ENCODE measurements at places on chromosomes 5 and 9.
A peak's percentile ranks its signal among the peaks of the same experiment; 100 is the strongest.

DNA sequence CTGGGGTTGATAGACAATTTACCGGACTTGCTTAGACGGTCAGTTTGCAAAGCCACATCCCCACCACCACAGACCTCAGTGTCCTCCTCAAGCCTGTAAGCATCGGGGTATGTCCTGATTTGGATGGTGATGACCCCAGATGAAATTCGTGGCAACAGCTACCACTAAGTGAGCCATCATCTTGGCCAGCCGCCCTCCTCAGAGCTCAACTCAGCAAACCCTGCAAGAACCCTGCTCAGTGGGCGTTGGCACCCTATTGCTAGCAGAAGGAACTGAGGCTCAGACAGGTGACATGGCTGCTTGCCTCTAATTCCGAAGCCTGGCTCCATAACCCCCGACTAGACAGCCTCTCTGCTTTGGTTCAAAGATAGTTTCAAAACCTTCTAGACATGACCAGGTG lies 41.4 kb upstream of the BARHL1 start:
- no peak for DNase-seq

DNA sequence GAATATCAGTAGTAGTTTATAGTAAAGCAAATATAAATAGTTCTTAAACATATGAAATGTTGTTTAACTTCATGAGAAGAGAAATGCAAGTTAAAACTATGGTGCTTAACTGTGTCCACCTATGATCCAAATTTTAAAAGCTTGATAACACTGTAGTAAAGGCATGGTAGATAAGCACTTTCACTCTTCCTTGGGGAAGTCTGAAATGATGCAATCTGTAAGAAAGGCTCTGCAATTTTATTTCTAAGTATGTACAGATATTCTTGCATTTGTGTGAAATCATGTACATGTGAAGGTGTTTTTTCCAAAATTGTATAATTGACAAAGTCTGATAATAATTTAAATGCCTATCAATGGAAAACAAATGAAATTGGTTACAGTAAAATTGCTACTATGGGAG lies 66.9 kb downstream of the SYK start:
- DNase-seq = no peak

GRCh38 chr9:136021872-136022681 lies 60.9 kb upstream of the UBAC1 start:
- DNase-seq = no peak

- no peak for DNase-seq
Measured at GRCh38 chr9:115264313-115264712, 146.4 kb upstream of the TNC start.

GRCh38 chr9:106982636-106983035 lies 119.7 kb downstream of the ZNF462 start:
- DNase-seq = no peak

DNA sequence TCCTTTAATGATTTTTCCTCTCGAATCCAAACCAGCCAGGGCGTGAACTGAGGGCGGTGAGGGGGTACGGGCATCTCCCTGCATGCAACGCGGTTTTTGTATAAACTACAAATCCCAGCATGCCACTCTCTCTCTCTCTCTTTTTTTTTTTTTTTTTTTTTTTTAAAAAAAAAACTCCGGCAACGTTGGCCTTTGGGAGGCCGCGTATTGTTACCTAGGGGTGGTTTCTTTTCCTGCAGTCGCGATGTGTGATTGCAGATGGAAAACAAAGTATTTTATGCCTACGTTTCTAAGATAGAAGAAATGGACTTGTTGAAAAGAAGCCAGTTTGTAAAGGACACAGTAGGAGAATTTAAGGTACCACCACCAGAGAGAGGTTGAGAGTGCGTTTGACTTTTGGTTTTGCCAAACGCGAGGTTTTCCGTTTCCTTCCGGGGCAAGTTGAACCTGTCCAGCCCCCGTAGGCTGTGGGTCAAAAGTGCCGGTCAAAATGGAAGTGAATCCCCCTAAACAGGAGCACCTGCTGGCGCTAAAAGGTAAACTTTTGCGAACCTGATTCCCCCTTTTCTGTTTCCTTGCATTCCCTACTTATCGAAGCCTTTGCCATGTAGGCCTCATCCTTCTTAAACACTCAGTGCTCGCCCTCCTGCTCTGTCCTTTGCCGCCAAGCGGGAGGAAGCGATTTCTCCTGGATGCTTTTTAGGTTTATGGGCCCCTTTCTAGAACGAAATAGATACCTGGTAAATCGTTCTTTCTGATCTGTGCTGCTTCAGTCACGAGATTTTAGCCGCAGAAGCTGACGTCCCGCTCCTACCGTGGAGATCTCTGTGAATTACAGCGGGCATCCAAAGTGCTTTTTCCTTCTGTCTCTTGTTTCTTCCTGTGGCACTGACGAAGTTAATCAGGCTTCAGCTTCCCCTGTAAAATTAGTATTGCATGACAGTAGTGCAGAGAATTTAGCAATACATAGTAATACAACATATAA lies at the start of the genes SHLD3 and TRAPPC13:
TSS of gene SHLD3 (plus strand) at position 457 of the 985 bp plus-strand sequence. CDS start 4,561 bp downstream, outside the sequence.
TSS of gene TRAPPC13 (plus strand) at position 457 of the 985 bp plus-strand sequence. CDS start at position 491, 34 bp downstream.
- DNase-seq = peak; percentile 78

GRCh38 chr5:178668579-178668978 lies 41.7 kb upstream of the CLK4 start:
- no peak for DNase-seq

GRCh38 chr9:107548298-107549142 lies 59.0 kb upstream of the KLF4 start:
- peak; percentile 71 for DNase-seq

DNA sequence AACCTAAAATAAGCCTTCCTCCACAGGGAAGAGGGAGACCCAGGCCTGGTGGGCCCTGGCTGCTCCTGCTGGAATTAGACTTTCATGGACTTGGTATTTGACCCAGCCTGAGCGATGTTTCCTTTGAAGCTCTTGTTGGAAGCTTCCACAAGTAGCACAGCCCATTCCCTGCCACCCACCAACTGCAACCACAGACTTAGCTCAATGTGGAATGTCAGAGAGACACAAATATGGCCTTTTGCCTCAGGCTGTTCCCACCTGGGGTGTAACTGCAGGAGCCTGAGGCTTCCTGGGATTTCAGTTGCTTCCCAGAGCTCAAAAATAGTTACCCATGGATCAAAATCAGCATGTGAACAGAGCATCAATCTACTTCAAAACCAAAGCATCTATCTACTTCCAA lies 70.3 kb upstream of the LHFPL2 start:
- peak; percentile 42 for DNase-seq

DNA sequence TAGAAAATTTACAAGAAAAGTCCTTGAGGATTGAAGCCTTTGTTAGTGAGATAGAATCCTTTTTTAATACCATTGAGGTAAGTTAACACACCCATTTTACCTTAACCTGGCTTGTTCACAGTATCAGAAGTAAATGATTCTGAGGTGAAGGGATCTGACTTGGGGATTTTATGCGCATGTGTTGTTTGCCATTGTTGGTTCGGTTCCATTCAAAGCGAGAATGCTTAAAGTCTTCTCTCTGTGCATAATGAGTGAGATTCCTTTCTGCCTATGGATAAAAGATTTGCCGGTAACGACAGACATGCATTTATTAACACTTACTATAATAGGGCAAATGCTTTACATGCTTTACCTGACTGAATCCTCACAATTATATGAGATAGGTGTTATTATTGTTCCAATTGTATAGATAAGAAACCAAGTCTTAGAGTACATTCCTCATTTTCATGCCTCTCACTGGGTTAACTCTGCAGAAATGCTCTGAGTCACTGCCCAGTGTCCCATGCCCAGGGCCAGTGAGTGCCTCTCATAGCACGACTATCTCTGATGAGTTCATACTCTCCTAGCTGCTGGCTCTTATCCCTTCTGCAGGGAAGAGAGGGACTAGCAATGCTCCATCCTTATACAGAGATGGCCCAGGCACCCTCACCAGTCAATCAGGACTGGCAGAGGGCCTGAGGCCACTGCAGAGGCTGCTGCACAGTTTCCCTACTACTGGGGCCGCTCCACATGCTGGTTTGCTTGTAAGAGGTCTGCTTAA lies 54.4 kb downstream of the CMYA5 start:
- no peak for DNase-seq

DNA sequence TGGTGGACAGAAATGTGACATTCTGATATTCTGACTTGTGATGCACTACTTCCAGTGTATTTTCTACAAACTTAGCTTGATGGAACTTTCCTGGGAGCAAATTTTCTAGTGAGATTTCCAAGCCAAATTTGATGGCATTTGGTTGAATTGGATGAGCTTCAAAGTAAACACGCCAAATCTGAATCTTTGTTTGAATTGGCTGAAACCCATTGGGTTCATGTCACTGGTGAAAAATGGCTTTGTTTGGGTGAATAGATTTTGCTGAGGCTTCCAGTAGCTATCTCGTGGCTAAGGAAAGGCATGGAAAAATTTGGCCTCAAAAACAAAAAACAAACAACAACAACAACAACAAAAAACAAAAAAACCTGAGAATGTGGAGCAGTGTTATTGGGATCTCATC lies 271.1 kb upstream of the RPS23 start:
- no peak for DNase-seq

GRCh38 chr9:82498541-82499317 lies 510.2 kb downstream of the SPATA31D1 start:
- DNase-seq = peak; percentile 69

DNA sequence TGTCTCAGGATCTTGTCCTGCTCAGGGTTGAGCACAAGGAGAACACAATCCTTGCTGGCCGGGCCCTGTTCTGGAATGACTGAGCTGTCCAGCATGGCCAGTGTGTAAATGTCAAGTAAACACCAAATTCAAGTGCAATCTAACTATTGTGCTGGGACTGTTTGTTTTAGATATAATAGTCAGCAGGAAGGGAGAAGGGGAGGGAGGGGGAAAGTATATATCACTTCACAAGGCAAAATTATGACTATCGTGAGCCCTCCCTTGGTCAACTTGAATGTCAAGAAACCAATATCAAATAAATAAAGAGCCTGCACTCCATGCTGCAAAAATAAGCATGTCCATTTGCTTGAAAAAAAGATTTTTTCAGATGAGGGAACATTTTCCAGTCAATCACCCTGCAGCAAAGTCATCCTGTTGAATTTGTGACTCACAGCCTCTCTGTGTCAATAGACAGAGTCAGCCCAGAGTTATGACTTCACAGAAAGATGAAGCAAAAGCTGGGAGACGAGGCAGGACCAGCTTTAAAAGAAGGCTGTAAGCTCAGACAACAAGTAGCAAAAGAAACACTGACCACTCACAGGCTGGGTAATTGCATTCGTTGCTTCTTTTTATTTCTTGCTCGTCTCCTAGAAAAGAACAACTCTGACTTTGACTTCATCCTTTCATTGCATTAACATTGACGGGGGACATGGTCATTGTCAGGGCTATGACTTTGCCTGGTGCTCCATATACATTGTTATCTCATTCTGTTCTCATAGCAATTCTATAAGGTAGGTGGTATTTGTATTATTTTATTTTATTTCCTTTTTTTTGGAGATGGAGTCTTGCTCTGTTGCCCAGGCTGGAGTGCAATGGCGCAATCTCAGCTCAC lies 15.3 kb upstream of the KLF4 start:
- DNase-seq = peak; percentile 75

DNA sequence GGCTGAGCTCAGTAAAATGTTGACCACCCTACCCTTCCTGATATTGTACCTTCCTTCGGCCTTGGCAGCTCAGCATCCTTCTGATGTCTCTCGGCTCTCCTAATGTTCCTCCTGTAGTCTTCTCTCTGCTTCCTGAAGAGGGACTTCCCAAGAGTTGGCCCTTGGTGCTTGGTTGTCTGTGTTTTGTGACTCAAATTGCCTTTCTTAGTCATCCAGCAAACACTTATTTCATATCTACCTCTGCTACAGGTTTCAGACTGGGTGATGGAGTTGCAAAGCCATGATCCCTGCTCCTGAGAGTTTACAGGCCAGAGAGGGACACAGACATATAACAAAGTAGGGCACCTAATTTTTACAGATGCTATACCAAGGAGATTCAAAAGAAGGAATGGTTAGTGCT lies 70.1 kb downstream of the SV2C start:
- DNase-seq = no peak

DNA sequence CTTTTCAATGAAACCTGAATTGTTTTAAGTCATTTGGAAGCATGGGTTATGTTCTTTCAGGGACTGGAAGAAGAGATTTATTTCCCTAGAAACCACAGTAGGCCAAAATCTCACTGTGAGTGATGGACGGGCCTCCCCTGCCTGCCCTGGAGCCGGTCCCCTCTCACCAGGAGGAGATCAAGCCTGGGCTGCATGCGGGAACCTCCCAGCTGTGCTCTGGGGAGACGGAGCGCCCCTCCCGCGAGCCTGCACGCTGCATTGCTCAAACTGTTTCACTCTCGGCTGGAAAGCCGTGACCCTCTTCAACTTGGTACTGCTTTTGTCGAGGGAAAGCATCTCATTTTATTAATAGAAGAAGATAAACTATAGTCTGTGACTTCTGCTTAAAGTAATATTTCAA lies 85.4 kb downstream of the IRX2 start:
- DNase-seq = no peak

GRCh38 chr5:135343413-135343812 lies 55.6 kb downstream of the MACROH2A1 start:
- no peak for DNase-seq

- no peak for DNase-seq
Measured at GRCh38 chr5:151495320-151495719, 47.9 kb downstream of the SLC36A1 start.

GRCh38 chr9:80867731-80868130 lies 821.6 kb downstream of the TLE1 start:
- DNase-seq = no peak

DNA sequence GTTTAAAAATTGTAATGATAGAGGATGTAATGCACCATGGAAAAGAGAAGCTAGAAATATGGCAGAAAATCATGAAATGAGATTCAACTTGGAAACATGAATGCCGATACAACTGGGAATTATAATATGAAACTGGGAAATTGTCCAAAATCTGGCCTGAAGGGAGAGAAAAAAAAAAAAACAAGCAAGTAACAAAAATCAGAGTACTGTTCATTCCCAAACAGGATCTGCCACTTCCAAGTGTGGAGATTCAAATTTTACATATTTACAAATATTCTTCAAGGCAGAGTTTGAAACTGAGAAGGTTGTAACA lies 56.6 kb upstream of the MOCS2 start:
- no peak for DNase-seq

DNA sequence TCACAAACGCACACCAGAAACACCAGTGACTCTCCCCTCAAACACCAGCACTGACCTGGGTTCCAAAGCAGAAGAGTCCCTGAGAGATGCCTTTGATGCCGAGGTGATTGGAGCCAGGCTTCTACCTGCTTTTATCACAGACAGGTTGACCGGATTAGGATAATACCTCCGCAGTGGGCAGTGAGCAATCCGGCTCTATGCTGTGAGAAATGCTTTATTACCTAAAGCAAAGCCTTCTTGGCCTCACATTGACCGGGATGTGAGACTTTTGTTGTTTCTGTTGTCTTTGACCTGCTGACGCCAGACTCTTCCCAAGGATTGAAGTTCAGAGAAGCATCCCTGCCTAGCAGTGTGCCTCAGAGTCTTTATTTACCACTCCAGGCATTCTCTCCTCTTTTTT lies 320.3 kb upstream of the CLINT1 start:
- DNase-seq = no peak
